Heart right ventricle (tissue), 16 donors: ENCODE measurements at places on chromosomes 5 and 9.

- no peak for DNase-seq
Observed at GRCh38 chr5:119343766-119344165, 12.1 kb upstream of the TNFAIP8 start.

DNA sequence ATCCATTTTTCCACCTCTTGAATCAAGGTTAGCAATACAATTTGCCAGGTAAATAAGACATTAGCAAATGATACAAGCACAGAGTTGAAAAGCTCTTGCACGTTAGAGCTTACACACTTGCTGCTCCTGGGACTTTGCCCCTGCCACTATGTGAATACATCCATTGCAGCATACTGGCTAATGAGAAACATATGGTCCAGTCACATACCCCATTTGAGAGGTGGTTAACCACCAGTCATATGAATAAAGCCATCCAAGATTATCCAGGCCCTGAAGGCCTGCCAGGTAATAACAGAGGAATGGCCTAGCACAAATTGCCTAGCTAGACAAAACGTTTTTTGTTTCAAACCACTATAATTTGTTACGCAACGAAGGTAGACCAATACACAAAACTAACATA lies 45.8 kb upstream of the FTMT start:
- no peak for DNase-seq

- no peak for DNase-seq
Observed at GRCh38 chr5:3103262-3103811, 351.9 kb upstream of the IRX2 start.

- no peak for DNase-seq
Observed at GRCh38 chr5:142769251-142769792, 855 bp upstream of the ARHGAP26 start.

GRCh38 chr5:82785456-82785855 lies 291.7 kb downstream of the TMEM167A start:
- no peak for DNase-seq

DNA sequence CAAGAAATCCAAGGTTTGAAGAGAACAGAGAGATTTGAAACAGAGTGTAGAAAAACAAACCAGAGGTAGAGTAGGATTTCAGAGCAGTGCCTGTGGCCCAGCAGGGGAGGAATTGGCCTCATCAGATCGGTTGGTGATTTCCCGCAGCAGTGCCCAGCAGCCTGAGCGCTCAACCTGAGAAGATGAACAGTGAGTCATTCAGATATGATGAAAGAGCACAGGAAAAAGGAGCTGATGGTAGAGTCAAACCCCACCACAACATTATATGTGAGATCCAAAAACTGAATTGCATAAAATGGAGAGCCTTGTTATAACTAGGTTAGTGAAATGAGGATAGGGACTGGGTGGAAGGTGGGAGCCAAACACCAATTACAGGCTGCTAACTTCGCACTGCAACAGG lies 248.9 kb downstream of the PIK3R1 start:
- no peak for DNase-seq
